ENCODE measurements at places on chromosomes 16 and 17.

GRCh38 chr17:57913575-57914272 is 41.5 kb downstream of the CUEDC1 start:
- DNase-seq = no peak

GRCh38 chr17:51590071-51590656 is 329.8 kb downstream of the UTP18 start:
- DNase-seq = no peak

DNA sequence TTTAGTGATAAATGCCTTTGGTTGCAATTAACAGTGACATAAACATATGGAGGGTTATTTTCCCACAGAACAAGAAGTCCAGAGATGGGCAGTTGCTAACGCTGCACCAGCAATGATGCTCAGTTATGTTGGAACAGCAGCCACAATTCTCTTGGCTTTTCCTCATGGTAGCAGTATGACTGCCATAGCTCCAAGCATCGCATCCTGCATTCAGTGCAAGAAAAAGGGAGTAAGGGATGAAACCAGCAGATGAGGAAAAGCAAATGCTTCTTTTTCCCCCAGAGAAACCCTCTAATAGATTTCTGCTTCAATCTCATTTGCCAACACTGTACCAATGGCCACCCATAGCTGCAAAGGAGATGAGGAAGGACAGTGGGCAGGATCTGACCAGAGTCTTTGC is 13.0 kb upstream of the ZCCHC14 start:
- no peak for DNase-seq

DNA sequence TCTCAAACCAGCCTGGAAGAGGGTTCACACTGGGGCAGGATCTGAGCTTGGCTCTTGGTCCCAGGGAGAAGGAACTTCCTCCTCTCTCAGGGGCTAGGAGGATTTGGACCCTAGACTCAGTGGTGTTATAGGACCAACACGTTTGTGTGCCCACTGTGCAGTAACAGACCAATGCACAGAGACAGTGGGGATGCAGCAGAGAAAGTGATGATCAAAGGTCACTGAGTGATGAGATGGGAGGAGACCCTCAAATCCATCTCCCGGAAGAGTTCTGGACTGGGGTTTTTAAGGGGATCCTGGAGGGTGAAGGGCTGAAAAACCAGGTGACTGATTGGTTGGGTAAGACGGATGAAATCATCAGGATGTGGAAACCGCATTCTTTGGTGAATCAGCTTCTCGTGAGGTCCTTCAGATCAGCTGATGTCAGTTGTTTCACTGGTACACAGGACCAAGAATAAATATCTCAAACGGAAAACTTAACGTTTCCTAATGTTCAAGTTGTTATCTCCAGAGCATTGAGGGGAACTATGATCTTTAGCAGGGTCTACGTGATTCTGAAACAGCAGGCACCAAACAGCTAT is 3.3 kb upstream of the VAC14 start:
- DNase-seq = no peak

- no peak for DNase-seq
These were observed 21.4 kb downstream of the ZC3H18 start for GRCh38 chr16:88591577-88592021.

- peak; percentile 90 for DNase-seq
These were observed 199.8 kb upstream of the CHMP6 start for GRCh38 chr17:80791758-80792284.

- peak; percentile 75 for DNase-seq
These were observed 1.2 kb downstream of the GRB2 start for GRCh38 chr17:75404223-75404730.

DNA sequence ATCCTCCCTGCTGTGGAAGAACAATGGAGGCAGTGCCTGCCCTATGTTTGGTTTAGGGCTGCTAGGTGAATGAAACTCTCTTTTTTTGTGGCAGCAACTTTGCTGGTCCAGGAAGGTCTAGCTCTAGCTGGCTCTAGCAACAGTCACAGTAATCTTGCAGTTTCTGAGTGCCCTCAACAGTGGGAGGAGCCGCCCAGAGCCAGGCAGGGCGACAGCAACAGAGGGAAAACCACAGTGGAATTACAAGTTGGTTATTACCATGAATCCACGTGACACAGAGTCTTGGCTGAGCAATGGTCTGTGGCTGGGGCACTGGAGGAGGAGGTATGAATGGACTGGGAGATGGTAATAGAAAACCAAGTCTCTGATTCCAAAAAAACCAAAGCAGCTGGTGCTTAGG is 10.3 kb downstream of the HSPB9 start:
- no peak for DNase-seq

DNA sequence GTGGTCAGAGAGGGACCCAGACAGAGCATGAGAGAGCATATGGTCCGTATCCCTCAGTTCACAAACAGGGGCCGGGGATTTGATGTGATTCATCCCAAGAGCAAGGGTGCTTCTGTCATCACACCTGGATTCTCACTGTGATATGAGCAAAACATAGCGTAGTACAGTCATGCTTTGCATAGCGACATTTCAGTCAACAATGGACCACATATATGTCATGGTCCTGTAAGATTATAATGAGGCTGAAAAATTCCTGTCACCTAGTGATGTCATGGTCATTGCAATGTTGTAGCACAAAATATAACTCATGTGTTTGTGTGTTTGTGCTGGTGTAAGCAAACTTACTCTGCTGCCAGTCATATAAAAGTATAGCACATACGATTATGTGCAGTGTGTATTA is 207.4 kb upstream of the CDH13 start:
- DNase-seq = no peak

GRCh38 chr16:87844120-87844733 is 25.1 kb downstream of the SLC7A5 start:
- DNase-seq = no peak

- DNase-seq = no peak
These were observed 3.7 kb upstream of the SLC6A2 start for GRCh38 chr16:55651841-55652824.

GRCh38 chr16:27531186-27531585 is 18.5 kb downstream of the GTF3C1 start:
- no peak for DNase-seq

DNA sequence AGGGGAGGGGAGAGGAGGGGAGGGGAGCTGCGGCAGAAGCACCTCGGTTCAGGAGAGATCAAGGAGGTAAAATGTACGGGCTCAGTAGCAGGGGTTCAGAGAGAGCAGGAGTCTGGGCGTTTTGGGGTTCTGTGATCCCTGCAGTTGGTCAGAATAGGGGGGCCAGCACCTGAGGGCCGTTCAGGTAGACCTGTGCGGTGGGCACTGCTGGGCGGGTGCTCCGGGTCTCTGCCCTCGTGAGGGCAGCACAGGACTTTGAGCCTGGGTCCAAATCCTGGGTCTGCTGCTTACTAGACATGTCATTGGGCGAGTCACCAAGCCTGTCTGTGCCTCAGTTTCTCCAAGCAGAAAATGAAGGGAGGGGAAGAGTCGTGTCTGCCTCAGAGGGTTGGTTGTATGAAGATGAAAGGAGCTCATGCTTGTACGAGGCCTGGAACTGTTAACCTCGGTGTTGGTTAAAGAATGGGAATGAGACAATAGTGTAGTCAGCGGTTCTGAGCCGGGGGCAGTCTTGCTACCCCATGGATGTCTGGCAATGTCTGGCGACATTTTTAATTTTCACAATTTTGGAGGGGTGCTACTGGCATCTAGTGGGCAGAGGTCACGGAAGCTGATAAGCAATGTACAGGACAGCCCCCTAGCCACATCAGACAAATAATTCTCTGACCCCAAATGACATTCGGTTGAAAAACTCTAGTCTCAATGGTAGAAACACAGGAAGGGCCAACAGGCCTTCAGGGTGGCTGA is 35.4 kb downstream of the OR1D5 start:
- DNase-seq = no peak
